NT2/D1 (cell line): ENCODE measurements at places on chromosomes 16 and 17.

DNA sequence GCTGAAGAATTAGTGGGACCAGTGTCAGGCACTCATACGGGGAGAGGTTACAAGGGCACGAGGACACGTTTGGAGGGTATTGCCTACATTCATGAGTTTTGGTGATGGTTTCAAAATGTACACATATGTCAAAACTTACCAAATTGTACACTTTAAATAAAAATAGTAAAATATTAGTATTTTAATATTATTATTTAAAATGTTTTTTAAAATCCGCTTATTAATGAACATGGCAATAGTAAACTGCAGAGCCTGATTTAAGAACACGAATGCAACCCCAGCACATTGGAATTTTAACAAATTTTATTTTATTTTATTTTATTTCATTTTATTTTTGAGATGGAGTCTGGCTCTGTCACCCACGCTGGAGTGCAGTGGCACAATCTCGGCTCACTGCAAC is 10.9 kb upstream of the ERCC4 start:
- no peak for DNase-seq

DNA sequence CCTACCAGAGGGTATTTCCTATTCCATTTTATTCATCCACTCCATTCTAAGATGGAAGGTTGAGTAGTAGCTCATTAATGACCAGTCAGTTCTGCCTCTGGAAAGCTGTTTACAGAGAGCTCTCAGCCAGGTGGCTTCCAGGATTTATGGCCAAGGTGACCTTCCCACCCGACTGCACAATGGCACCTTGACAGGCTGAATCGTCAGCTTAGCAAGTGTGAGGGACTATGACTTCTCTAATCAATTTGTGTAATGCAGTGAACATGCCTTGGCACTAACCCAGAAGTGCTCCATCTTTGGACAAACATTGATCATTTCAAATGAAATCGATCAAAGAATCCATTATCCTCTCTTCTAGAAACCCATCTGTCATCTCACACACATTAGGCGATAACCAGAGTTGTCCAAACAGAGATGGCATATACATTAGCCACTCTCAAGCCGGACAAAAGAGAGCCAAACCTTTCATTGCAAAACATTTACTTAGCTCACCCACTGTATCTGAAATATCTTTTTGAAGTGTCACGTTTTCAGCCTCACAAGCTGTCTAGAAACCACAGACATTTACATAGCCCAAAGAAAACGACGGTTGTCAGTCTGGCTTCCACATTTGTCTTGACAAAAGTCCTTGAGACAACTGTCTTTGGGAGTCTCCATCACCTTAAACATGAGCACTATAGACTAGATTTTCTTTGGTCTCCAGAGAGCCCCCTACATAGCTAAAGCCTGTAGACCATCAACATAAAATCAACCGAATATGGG is 35.6 kb downstream of the CLEC3A start:
- DNase-seq = no peak

DNA sequence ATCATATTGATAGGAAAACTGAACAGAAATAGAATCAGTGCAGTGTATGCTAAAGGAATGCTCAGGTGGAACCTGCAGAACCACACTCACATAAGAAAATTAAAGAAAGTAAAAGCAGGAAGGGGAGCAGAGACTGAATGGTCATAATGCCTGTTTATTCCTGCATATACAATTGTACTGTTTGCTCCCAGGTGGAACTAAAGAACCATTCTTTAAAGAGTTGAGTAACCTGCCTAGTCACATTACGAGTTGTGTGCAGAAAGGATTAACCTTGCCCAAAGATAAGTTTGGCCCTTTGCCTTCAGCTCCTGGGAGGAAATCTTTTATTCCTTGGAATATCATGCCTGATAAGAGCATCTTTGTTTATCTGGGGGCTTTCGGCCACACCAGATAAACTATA is 434.7 kb downstream of the KIF2B start:
- DNase-seq = no peak

- DNase-seq = no peak
Measured at GRCh38 chr17:49337884-49338283, 24.2 kb downstream of the ZNF652 start.

DNA sequence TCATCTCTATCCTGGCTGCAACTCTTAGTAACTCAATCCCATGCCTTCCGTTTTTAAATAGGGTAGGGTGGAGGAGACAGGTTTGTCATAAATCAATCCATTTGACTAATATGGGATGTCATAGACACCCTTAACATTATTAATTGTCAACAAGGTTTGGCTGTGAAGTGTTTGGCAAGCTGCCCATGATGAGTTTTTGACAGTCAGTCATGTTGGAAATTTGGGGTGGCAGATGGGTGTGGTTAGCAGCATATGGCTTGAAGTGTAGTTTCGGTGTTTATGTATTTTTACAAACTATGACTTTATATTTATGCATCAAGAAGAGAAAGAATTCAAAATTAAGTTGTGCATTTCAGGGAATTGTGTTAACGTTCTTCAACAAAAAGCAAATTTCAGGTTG is 221.8 kb upstream of the CDH5 start:
- no peak for DNase-seq
